ENCODE measurements at places on chromosomes 1 and 21. TPM values are rescaled to one million over a fixed set of nuclear protein-coding genes. Genes with fewer than 3 reads are reported as not detected.
A peak's percentile ranks its signal among the peaks of the same experiment; 100 is the strongest.

DNA sequence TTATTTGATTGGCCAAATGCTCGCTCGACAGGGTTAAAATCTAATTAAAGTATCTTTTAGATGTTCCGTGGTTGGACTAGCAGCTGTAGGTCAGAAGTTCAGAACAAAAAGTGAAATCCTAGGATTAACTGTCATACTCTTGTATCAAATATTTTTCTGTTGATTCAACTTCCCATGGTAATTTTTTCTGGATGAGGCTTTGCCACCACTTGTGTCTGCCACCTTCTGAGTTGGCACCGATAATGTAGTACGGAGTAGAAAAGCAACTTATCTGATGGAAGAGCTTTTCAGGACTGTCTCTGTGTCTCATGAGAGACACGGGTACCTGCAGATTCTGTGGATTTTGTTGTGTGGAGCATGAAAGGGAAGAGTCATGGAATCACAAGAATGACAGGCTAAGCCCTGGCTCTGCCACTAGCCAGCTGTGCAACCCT, 44.6 kb upstream of the CNN3 start:
- H3K4me1 ChIP-seq = peaks cover 33% of the 10 kb centered on the region
- no peaks in the 10 kb centered on the region for H3K27me3 ChIP-seq
- DNase-seq = peak; percentile 75

DNA sequence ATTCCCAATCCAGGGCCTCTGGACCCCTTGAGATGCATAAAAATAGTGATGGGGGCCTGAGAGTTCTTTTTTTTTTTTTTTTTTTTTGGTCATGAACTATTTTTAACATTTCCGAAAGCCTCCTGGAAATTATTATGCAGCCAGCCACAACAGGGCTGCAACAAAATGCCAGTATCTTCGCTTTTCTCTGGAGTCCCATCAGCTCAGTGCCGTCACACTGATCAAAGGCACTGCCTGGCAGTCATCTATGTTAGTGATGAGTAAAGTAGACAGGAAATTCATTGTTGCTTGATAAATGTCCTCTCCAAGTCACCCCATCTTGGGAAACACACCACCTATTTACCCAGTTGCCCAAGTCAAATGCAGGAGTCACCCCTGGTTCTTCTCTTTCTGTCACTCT, 15.2 kb upstream of the PEF1 start:
- H3K27me3 ChIP-seq = no peaks in the 10 kb centered on the region
- no peaks in the 10 kb centered on the region for H3K4me1 ChIP-seq
- H3K4me3 ChIP-seq = no peak overlapping the region
- H3K27ac ChIP-seq = no peak overlapping the region

DNA sequence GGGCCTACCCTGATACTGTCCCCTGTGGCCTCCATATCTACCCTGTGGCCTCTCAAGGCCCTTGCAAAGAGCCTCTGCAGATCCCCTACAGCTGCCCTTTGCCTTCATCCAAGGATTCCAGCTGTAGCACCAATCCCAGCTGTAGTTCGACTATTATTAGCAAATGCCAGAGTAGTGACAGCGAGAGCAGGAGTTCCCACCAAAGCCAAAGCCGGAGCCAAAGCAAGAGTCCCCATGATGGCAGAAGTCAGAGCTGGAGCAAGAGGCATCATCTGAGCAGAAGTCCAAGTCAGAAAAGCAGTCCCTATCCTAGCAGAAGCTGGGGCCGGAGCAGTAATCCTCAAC, 2.7 kb downstream of the NSUN4 start:
- H3K36me3 ChIP-seq = peaks cover 22% of the 10 kb centered on the region
- no peak overlapping the region for H3K27ac ChIP-seq
- peaks cover 21% of the 10 kb centered on the region for H3K4me1 ChIP-seq
- no peak overlapping the region for H3K4me3 ChIP-seq
- no peak for DNase-seq
- no peaks in the 10 kb centered on the region for H3K27me3 ChIP-seq

DNA sequence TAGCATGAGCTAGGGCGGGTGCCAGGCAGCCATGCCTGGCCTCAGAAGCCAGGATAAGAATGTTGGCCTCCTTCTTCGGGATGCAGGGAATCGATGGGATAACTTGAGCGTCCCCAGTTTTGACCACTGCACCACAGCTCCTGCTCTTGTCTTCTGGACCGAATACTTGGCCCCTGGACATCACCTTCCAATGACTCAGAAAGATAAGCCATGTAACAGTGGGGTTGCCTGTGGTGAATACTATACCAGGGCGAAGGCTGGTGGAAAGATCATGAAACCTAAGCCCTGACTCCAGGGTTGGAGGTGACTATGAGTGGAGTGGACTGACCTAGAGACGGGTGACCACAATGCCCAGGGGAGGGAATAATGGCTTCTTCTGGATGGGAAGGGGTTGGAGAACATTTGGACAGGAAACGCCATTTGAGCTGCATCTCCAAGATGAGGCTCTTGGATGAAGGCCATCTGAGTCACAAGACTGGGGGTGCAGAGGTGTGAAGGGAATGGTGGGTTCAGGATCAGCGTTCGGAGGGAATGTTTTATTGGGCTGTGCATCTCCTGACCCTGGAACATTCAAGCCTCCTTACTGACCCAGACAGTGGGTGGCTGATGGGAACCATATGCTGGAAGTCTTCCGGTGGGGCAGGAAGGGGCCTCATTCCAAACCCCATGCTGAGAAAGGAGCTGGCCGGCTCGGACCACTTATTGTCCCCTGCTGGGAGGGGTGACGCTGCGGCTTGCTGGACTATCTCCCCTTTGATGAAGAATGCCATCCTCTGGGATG, 18.5 kb upstream of the KCNE2 start:
- H3K36me3 ChIP-seq = no peaks in the 10 kb centered on the region
- H3K27ac ChIP-seq = no peak overlapping the region
- no peaks in the 10 kb centered on the region for H3K27me3 ChIP-seq
- no peak overlapping the region for H3K4me3 ChIP-seq
- no peak for DNase-seq

Gene NDUFS2
- total RNA-seq = 168 TPM

DNA sequence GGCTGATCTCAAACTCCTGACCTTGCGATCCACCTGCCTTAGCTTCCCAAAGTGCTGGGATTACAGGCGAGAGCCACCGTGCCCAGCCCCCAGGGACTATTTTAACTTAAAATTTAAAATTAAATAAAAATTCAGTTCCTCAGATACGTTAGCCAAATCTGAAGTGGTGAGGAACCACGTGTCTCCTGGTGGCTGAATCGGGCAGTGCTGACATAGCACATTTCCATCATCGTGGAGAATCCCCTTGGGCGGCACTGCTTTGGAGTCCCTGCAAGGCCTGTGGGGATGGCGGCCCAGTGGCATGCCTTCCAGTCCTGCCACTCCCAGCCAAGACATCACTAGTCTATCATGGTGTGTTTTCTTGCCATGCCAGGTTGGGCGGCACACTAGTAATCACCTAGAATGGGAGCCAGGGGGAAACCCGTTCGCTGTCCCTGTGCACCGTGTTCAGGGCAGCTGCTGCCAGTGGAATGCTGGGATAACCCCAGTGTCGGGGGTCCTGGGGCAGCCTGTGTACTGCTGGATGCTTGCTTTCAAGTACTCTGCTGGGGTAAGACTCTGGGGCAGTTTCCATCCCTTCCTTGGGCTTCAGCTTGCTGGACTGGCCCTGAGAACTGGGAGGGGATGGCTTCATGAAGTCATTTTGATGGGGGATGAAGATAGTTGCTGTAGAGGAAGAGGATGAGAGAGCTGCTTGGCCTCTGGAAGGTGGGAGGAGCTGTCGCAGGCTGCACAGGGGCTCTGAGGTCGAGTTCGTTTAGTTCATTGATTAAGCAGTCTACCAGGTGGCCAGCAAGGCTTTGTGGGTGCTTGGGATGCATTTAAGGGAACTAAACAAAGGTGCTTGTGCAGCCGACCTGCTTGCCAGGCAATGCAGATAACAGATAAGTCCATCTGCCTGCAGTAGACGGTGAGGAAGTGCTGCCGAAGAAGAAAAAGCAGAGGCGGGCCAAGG, 4.6 kb downstream of the ZBTB48 start:
- no peak for DNase-seq
- no peaks in the 10 kb centered on the region for H3K27me3 ChIP-seq
- H3K4me1 ChIP-seq = peaks cover 33% of the 10 kb centered on the region
- H3K27ac ChIP-seq = no peak overlapping the region

Gene ZSCAN20
- total RNA-seq = 0.84 TPM

GRCh38 chr1:99788896-99789295, 22.5 kb upstream of the FRRS1 start:
- H3K36me3 ChIP-seq = no peaks in the 10 kb centered on the region
- no peak overlapping the region for H3K27ac ChIP-seq
- H3K4me1 ChIP-seq = no peaks in the 10 kb centered on the region

GRCh38 chr1:154329551-154330131, 4.3 kb downstream of the ATP8B2 start:
- no peak for DNase-seq
- no peak overlapping the region for H3K27ac ChIP-seq
- peaks cover 28% of the 10 kb centered on the region for H3K4me1 ChIP-seq
- H3K36me3 ChIP-seq = peaks cover 4% of the 10 kb centered on the region

DNA sequence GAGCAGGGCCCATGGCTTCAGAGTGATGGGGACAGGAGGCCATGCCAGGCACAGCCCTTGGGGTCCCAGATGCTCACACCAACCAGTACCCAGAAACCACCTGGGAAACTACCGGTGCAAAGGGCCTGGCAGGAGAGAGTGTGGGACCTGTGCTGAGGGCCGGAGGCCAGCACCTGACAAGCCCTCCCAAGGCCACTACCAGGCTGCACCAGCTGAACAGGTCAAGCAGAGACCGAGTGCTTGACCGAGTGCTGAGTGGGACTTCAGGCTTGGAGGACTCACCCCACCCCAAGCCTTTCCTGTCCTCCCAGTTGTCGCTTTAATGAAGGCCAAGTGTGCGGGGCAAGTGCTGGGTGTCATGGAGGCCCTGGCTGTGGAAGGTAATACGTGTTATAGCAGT, 36.5 kb downstream of the SNAP47 start:
- H3K4me3 ChIP-seq = no peak overlapping the region
- no peak overlapping the region for H3K27ac ChIP-seq
- no peak for DNase-seq
- peaks cover 9% of the 10 kb centered on the region for H3K4me1 ChIP-seq
- H3K27me3 ChIP-seq = no peaks in the 10 kb centered on the region

- H3K4me1 ChIP-seq = peaks cover 17% of the 10 kb centered on the region
- no peaks in the 10 kb centered on the region for H3K36me3 ChIP-seq
- H3K27ac ChIP-seq = no peak overlapping the region
- H3K4me3 ChIP-seq = no peak overlapping the region
- H3K27me3 ChIP-seq = no peaks in the 10 kb centered on the region
These were observed 132.6 kb downstream of the MRPS6 start for GRCh38 chr21:34205811-34206571.

Gene TRIM46
- total RNA-seq = 5.4 TPM

DNA sequence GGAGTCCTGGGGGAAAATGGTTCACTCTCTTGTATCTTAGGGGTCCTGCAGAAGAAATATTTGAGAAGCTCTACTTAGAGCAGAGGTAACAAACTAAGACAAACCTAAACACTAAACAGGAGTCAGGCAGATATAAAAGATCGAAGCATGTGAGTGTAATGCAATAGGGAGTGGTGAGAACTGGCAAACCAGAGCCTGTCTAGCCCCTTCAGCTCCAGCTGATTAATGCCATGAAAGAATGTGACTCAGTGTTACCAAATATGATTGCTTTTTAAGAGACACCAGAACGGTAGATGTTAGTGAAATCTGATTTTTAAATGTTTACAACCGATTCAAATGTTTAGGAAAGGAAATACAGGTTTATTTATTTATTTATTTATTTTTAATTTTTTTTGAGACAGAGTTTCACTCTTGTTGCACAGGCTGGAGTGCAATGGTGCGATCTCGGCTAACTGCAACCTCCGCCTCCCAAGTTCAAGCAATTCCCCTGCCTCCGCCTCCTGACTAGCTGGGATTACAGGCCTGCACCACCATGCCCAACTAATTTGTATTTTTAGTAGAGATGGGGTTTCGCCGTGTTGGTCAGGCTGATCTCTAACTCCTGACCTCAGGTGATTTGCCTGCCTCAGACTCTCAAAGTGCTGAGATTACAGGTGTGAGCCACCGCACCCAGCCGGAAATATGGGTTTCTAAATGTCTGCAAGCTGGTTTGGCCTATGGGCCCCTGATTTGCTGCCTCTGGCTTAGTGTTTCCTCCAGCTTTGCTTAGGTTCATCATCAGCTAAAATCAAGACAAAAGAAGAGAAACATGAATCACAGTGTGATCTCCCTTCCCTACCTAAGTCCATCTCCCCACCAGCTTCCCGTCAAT, 12.2 kb downstream of the TXNIP start:
- peaks cover 45% of the 10 kb centered on the region for H3K4me1 ChIP-seq
- no peak overlapping the region for H3K4me3 ChIP-seq
- no peak for DNase-seq
- H3K27me3 ChIP-seq = no peaks in the 10 kb centered on the region
- H3K27ac ChIP-seq = no peak overlapping the region

Gene FMO2
- total RNA-seq = not detected

- H3K27me3 ChIP-seq = no peaks in the 10 kb centered on the region
- DNase-seq = no peak
- H3K27ac ChIP-seq = no peak overlapping the region
- H3K4me3 ChIP-seq = no peak overlapping the region
- peaks cover 92% of the 10 kb centered on the region for H3K36me3 ChIP-seq
- H3K4me1 ChIP-seq = no peaks in the 10 kb centered on the region
These were observed 57.9 kb downstream of the ZNF678 start for GRCh38 chr1:227621211-227621610.

Gene RIPK4
- total RNA-seq = 333 TPM

Gene ATP1A2
- not detected for total RNA-seq

Gene PCP4
- not detected for total RNA-seq

GRCh38 chr1:201463071-201463552, 5.9 kb downstream of the PHLDA3 start:
- DNase-seq = peak; percentile 69
- H3K27me3 ChIP-seq = no peaks in the 10 kb centered on the region
- H3K4me1 ChIP-seq = peaks cover 71% of the 10 kb centered on the region

DNA sequence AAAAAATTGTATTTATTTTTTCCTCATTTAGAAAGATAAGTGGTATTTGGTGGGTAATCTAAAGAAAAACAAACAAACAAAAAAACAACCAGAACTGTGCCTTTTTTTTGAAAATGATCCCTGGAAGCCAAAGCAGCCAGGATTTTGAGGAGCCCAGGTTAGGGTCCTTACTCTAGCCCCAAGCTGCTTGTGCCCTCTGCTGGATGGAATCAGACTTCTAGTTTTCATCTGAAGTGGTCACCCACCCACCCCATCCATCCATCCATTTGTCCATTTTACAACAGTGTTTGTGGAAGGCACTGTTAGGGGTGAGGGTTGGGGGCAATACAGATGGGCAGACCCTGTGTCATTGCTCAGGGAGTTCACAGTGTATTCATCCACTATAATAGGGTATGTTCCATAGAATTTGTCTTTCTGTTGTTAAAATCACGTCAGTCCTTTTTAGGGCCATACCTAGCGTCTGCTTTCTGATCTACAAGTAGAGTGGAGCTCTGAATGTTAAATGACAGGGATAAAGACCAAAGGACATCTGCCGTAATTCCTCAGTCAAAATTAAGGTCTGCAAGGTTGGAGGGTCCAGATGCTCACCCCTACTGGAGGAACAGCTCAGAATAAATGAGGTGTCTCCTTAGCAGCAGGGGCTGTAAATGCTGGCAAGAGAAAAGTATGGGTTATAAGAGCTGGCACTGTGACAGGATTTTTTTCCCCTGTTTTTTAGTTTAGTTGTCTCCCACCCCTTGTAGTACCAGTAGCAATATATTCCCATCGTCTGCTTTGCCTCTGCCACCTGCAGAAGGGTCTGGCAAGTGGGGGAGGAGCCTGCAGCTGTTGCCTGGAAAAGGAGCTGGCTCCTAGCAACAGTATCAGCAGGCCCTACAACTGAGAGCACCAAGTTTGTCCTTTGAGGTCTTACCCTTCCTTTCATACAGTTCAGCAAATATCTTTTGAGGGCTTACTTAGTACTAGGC, 3.2 kb downstream of the LRRC42 start:
- H3K4me1 ChIP-seq = peaks cover 19% of the 10 kb centered on the region
- H3K4me3 ChIP-seq = no peak overlapping the region
- peak; percentile 72 for DNase-seq
- no peaks in the 10 kb centered on the region for H3K27me3 ChIP-seq
- no peaks in the 10 kb centered on the region for H3K36me3 ChIP-seq

Gene LCE1D
- total RNA-seq = not detected
